ENCODE measurements at places on chromosomes 2 and 18.

DNA sequence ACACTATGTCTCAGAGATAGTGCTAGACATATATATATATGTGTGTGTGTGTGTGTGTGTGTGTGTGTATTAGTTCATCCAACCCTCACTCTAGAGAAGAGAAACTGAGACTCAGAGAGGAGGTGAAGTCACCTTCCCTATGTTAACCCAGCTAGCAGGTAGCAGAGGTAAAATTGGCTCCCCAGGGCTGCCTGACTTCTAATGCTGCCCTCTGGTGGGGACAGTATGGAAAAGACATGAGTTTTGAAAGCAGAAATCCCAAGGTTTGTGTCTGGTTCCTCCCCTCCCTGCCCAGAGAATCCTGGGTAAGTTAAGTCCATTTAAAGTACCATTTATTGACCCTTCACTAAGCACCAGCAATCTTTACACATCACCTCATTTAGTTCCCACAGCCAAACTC is 137.7 kb downstream of the THNSL2 start:
- no peak for DNase-seq

GRCh38 chr18:34330308-34330707 is 105.6 kb upstream of the NOL4 start:
- DNase-seq: no peak

DNA sequence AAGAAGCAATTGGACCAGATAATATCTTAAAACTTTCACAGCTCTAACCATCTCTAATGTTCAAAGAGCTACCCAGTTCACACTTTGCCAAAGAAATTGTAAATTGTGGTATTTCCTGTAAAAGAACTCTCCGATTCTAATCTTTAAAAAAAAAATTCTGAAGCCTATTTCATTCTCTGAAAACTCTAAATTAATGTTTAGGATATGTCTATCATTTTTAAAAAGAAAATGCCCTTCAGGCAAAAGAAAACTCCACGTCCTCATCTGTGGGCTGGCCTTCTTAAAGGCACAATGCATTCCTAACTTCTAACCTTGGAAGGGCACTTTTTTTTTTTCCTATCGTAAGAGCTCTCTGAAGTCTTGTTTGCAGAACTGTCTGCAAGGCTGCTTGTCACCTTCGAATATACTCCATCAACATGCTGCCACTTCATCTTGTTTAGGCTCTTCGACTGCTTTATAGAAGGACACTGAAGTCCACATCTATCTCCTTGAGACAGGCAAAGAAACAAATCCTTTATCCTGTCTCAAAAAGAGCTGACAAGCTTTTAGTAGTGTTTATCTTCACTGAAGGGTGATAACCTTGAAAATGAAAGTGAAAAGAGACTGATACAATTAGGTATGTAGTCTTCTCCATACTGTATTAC is 124.3 kb upstream of the SLC39A10 start:
- DNase-seq: peak; percentile 44

DNA sequence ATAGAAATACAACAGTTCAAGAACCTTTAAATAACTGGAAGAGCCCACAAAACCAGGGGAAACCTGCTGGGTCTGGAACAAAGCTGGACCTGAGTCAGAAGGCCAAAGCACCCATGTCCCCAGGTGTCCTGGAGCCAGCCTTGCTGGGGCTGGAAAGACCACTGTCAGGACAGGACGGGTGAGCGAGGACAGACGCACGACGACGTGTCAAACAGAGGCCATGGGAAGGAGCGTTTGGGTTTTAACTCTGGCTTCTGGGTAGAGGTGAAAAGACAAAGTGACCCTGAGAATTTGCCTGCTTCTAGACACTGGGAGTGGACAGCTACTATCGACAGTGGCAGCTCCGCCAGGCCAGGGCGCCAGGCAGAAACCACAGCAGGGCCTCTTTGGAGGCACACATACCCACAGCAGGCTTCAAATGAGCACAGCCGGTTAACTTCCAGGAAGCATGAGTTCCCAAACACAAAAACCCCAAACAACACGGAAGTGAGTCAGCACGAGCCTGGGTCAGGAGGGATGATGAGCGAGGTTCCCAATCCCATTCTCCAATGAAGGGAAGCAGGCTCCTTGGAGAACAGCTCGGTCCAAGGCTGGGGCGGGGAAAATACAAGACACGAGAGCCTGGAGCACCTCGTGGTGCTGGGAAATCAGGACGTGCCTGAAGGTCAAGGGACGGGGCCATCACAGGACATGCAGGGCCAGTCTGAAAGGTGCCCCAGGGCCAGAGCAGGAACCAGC is 208.0 kb downstream of the TWIST2 start:
- DNase-seq: peak; percentile 4

GRCh38 chr2:155218945-155219344 is 520.5 kb downstream of the KCNJ3 start:
- DNase-seq: no peak

GRCh38 chr2:242031481-242032019 is 162.0 kb downstream of the RTP5 start:
- peak; percentile 52 for DNase-seq

GRCh38 chr2:148273158-148273691 is 252.3 kb downstream of the MBD5 start:
- DNase-seq: no peak

- no peak for DNase-seq
Observed at GRCh38 chr2:96324721-96325040, 436 bp upstream of the ITPRIPL1 start.

DNA sequence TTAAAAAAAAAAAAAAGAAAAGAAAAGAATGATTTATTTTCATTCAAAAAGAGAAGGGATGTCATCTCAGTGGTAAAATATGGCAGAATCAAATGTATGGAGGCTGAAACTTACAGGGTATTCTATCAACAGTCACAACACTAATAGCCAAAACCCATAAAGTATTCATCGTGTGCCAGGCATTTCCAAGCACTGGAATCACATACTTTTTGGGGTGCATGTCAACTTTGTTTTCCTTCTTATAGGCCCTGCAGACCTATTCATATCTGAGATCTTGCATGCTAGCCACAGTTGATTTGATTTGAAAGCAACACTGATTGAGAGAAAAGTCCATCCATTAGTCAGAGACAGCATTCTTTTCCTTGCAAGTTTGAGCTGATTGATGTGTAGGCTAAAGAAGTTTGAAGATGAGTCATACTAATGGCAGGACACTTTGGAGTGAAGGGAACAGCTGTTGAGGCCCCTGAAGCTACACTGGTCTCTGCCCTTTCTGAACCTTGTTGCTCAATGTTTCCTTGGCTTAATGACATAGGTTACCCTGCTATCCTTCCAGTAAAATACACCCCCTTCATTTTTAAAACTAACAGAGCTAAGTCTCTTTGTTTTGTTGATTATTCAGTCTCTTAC is 22.0 kb downstream of the KATNAL2 start:
- peak; percentile 59 for DNase-seq

DNA sequence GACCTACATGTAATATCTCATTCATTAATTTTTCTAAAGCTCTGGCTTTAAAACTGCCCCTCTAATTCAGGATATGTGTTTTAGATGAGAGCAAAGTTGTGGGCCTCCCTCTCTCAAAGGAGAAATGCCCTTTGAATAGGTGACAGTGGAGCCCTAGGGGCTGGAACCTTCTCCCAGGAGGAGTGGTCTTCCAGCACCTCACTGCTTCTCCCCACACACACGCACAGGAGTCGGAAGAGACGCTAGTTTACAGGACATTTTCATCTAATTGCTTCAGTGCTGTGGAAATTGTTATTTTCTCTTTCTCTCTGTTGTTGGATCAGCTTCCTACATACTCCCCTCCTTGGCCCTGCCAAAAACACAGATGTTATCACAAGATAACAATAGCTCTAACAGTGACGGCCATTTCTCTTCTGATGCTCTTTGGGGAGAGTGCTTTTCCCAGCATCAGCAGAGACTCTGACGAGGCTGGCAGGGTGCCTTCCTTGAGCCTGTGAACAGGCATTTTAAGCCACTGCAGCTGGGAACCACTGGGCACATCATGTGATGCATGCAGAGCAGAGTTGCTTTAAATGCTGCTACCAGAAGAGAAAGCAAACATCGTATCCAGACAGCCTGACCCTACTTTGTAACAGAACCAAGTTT is 209.4 kb upstream of the SP5 start:
- DNase-seq: peak; percentile 22
